ENCODE measurements at places on chromosomes 6 and 20. TPM values are rescaled to one million over a fixed set of nuclear protein-coding genes. Genes with fewer than 3 reads are reported as not detected.
A peak's percentile ranks its signal among the peaks of the same experiment; 100 is the strongest.

GRCh38 chr6:14108571-14109410 lies 8.8 kb upstream of the CD83 start:
- DNase-seq, result peak; percentile 32

DNA sequence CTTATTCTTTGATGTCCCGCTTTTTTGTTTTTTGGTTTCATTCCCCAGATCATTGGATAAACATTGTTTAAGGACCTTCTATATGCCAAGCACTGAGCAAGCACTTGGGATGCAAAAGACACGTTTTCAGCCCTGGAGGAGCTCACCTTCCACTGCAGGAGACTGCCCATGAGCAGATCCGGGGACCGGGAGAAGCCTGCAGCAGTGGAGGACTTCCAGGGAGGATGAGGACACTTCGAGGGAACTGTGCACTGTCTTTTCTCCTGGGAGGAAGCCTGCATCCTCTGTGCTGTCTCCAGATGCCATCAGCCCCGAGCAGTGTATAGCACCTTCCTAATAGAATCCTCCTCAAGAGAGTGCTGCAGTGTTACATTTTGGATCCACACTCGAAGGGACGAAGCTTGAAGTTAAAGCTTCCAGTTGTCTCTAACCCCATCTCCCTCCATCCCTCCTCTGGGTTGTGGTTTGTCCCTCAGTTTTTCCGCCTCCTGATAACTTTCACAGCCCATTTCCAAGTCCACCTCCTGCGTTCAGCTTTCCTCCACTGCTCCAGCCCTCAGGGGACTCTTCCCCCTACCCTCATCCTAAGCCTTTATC lies 5.8 kb upstream of the KCNG1 start:
- DNase-seq, result no peak

DNA sequence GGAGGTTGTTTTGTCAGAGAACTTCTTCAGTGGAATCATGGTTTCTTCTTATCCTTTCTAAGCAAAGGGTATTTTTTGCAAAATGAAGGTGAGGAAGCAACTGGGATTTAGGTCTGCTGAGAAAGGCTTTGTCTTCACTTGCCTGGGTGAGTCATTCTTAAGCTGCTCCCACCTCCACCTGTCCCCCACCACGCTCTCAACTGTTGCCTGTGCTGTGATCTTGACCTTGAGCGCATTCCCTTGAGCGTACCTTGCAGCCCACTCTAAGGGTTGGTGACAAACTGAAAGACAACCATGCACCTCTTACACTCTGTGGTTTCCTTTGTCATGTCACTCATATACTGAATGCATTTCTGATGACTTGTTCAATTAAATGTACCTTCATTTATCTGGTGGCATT lies 641.1 kb downstream of the RNF144B start:
- peak; percentile 3 for DNase-seq

DNA sequence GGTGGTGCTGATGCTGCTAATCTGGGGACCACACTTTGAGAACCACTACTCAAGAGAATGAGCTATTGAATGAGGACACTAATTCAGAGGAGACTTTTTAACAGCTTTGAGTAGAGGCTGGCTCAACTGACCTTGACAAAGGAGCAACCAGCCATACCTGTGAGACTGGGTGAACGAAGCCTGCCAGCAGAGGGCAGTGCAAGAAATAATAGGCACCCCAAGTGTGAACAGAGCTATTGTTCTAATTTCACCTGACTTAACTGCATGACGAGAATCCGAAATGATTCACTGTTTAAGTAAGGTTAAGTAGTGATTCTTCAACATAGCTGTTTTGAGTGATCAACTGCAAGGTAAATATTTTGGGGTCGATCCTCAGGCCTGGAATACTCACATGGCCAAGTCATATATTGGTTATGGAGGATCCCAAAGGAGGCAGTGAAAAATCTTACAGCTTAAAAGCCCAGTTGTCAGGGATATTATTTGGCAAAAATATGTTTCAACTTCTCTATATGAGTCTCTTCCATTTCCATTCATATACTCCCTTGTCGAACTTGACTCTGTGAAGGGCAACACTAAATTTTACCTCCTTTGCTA lies 550.5 kb upstream of the MARCKS start:
- DNase-seq, result peak; percentile 62

- no peak for DNase-seq
These were observed 46.7 kb downstream of the SERAC1 start for GRCh38 chr6:158121335-158121734.

- DNase-seq, result no peak
These were observed 157.9 kb downstream of the BTBD9 start for GRCh38 chr6:38481851-38482250.

DNA sequence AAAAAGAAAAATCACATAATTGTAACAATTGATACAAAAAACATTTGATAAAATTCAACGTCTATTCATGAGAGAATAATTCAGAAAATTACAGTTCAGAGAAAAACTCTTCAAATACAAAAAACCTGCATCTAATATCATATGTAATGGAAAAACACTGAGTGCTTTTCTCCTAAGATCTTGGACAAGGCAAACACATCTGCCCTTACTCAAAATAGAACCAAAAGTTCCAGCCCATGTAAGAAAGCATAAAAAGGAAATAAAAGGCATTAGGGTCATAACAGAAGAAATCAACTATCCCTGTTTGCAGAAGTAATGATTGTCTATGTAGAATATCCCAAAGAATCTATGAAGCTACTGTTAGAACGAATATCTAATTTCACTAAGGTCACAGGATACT lies 721.4 kb downstream of the RFPL4B start:
- no peak for DNase-seq

DNA sequence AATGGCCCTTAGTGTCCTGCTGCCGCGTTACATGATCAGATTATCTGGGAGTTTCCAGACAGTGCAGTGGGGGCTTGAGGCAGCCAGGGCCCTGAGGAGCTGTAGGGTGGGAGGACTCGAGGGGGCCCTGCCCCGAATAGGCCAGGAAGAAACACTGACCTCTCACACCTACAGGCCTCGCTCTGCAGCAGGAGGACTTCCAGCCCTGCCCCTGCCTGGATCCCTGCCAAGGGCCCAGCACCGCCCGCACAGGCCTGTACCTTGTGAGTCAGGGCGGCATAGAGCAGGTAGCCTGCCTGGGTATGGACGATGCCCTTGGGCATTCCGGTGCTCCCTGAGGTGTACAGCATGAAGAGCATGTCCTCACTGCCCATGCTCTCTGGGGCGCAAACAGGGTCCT lies 30.1 kb upstream of the APMAP start:
- peak; percentile 86 for DNase-seq

GRCh38 chr6:130296854-130297253 lies 69.0 kb upstream of the TMEM200A start:
- DNase-seq, result peak; percentile 23

GRCh38 chr6:148681666-148682065 lies 65.2 kb upstream of the UST start:
- no peak for DNase-seq

GRCh38 chr6:33298773-33299236 lies at the start of gene RGL2:
TSS of gene RGL2 (minus strand) at chr6:33298942. CDS start at chr6:33298610, 332 bp downstream.
- no peak for DNase-seq

GRCh38 chr20:63086421-63087235 lies 79.9 kb upstream of the BHLHE23 start:
- no peak for DNase-seq

DNA sequence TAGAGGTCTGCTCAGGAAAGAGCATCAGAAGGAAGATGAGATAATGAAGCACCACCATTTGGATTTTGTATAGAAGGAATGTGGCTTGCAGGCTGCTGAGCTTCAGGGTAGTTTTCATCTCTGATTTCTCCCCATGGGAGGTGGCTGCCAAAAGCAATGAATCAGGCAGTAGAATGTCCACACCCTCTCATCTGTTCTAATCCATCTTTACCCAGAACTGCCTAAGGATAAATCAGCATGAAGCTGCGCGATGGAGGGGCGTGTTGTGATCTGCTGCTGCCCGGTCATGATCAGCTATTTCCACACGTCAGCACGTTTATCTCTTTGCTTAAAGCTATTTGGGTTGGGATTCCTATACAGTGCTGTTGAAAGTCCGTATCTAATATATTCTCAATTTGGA lies 295.4 kb downstream of the FOXA2 start:
- DNase-seq, result peak; percentile 73

DNA sequence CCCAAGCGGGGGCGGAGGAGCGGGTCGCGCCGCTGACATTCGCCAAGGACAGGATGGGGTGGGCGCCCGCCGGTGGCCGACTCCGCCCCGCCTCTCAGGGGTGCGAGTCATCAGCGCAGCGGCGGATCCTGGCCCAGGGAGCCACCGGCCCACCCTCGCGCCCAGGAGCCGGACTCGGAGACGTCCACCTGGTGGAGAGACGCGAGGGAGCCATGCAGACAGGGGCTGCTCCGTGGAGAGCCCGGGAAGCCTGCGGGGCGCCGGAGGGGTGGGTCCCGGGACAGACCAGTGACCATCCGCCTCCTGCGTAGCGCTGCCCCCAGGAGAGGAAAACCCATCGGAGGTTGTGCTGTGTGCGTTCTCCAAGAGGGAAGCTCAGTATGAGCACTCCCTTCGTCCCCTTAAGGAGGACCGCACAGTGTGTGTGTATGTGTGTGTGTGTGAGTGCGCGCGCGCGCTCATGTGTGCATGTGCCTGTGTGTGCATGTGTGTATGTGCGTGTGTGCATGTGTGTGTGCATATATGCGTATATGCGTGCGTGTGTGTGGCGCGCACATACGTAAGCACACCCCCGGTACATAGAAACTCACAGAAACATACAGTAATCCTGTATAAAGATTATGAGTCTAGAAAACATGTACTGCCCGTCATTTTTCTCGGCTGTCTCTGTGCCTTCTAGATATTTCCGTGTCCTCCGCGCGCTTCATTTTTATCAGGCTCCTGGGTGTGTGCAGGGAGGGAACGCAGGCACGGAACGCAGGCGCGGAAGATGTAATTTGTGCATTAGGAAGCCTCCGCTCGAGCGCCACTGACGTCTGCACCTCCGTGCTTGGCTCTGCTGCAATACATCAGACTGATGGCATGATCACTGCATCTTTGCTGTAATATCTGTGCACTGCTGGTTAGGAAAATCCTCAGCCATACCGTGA lies 158.9 kb downstream of the TBXT start:
- DNase-seq, result no peak

- no peak for DNase-seq
These were observed 288.7 kb upstream of the FOXQ1 start for GRCh38 chr6:1023229-1023628.

- no peak for DNase-seq
These were observed 101.1 kb downstream of the SIM1 start for GRCh38 chr6:100363651-100364050.

DNA sequence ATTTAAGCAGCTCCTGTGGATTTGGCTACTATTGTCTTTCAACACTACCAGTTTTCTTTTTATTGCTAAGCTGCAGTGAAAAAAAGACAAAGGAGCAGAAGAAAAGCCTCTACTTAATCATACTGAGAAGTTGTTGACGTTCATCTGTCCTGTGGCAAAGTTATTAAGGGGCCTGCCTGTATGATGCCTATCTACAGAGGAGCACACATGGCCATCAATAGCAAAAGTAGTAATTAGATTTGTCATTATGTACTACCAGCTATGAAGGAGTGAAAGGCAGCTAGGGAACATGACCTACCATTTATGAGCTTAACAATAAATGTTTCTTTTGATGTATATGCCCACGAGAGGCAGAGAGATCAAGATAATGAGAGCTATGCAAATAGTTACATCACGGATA lies 620.9 kb downstream of the PHF3 start:
- DNase-seq, result no peak

DNA sequence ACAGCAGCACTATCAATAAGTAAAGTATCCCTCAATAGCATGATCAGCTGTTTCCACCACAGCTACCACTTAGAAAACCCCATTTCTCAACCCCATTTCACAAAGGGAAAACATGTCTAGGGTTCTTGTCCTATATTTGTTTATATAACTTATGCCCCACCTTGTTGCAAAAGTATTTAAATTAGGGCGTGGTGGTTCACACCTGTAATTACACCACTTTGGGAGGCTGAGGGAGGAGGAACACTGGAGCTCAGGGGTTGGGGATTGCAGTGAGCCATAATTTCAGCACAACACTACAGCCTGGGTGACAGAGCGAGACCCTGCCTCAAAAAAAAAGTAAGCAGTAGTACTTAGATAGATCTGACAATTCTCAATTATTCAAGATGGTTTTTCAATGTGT lies 3.7 kb downstream of the MRPL14 start:
- DNase-seq, result no peak

DNA sequence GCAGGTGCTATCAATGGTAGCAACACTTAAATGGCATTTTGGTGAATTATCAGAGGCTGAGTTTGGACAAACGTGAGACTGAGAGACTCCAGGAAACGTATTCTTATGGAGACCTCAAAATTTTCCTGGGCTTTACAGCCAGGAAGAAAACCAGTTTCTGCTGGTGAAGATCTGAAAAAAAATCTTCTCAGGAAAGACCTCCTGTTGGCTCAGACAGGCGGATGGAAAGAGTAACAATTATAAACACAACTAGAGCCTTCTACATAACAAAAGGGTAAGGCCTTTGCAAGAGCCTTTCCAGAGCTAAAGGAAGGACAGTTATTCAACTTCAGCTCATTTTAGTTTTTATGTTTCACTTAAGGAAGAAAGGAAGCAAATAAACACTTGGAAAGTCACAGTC lies 274.4 kb downstream of the THBS2 start:
- DNase-seq, result no peak

DNA sequence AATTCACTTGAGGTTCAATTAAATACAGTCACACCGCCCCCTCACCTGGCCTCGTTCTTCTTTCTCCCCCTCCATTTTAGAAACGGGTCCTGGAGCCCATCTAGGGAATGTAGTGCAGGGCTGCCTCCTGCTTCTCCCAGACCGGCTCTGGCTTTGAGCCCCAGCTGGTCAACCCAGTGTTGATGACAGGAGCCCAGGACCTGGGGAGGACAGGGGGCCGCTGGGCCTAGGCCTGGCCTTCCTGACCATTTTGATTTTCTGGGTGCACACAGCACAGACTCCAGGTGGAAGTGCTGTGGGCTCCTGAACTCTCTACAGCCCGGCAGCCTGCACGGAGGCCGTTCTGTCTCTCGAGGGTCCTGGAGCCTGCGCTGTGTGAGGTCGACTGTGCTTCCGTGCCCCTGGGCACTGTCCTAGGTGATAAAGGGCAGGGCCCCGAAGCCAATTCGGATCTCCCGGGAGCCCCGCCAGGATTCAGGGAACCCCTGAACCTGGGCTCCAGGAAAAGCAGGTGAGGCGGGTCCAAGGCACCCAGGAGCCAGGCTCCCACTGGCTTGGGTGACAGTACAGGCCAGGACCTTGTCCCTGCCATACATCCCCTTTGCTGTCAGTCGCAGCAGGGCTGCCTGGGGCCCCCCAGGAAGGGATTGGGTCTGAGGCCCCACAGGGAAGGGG lies 23.3 kb downstream of the NPEPL1 start:
- no peak for DNase-seq

- DNase-seq, result no peak
These were observed 42.3 kb downstream of the TBPL1 start for GRCh38 chr6:133995296-133995695.

GRCh38 chr6:139194740-139195139 lies 59.9 kb downstream of the HECA start:
- peak; percentile 83 for DNase-seq

The TAF4 gene
- total RNA-seq, result 4.5 TPM

The STMND1 gene
- not detected for total RNA-seq

The SLC32A1 gene
- not detected for total RNA-seq

The BPIFB1 gene
- total RNA-seq, result not detected

The PLCB4 gene
- 0.21 TPM for total RNA-seq

The PNPLA1 gene
- not detected for total RNA-seq

The COL9A3 gene
- 0.67 TPM for total RNA-seq

The CCM2L gene
- total RNA-seq, result not detected

The TENT5A gene
- 3.0 TPM for total RNA-seq

The APOM gene
- 4.7 TPM for total RNA-seq

The C6orf52 gene
- total RNA-seq, result 0.50 TPM

The CCR6 gene
- total RNA-seq, result not detected

The TMEM244 gene
- not detected for total RNA-seq

The SNPH gene
- total RNA-seq, result 11.2 TPM

The RFX6 gene
- not detected for total RNA-seq

The NKAIN4 gene
- total RNA-seq, result 0.28 TPM

All from mammary epithelial cell (primary cell).